ENCODE measurements at places on chromosomes 6 and 20.
A peak's percentile ranks its signal among the peaks of the same experiment; 100 is the strongest.

GRCh38 chr20:64143018-64143801 is 21.0 kb upstream of the MYT1 start:
- DNase-seq: peak; percentile 42

- DNase-seq: no peak
Measured at GRCh38 chr6:150142097-150142669, 661 bp upstream of the PPP1R14C start.

DNA sequence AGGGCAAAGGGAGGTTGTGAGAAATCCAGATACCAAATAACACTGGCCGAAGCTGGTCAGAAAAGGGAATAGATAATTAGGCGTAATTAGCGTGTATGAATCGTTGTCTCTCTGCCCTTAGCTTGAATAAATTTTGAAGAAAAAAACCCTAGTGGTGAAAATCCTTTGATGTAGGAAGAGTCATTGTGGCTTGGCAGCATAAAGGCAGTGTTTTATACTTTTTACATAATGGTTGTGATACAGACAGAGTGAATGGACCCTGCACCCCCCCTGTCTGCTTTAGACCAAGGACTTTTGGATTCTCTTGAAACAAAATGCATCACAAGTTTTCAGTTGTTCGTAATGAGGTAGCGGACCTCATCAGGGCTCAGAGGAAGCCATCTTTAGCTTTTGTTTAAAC is 126.5 kb downstream of the AFG1L start:
- DNase-seq: no peak

GRCh38 chr6:133806382-133807140 is 82.4 kb upstream of the TCF21 start:
- no peak for DNase-seq

GRCh38 chr6:16637635-16638034 is 123.6 kb downstream of the ATXN1 start:
- DNase-seq: no peak

GRCh38 chr20:31274441-31274840 is 17.0 kb downstream of the DEFB115 start:
- no peak for DNase-seq

DNA sequence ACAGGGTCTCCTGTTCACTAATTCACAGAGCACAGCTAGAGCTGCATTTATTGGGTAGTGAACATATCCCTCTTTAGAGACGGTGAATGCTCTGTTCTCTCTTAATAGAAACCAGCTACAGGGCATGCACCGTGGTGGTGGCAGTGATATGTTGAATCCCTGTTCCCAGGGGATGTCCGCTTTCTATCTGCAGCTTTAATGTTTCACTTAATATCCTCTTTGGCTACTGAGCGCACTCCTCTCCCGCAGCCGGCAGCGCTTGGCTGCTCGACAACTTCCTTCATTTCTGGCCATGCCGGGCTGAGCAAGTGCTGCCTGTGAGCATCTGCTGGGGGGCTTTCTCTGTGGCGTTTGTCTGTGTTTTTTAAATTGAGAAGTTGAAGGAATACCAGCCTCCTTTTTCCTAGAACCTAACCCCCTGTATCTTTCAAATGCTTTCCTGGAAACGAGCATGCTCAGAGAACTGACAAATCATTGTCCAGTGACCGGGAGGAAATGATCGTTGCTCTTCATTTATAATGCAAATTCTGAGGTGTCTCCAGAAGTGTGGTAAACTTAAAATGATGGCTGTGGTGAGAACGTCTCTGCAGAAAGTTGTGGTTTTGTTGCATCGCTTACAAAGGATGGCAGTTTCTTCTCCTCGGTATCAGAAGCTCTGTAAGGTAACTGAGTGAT is 297.9 kb downstream of the UTRN start:
- no peak for DNase-seq

DNA sequence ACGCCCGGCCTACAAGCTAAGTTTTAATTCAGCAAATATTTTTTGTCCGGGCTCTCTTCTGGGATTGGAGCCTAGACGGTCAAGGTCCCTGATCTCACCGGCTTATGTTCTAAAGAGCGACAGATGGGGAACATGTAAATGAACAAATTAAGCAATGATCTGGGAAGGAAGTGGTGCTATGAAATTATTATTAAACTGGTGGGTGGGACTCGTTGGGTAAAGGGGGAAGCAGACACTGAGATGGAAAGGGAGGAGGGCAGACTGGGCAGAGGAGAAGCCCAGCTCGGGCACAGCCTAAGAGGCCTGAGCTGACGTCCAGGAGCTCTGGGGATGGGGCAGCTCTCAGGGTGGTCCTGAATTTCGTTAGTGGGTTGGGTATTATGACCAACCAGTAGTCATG is 81.8 kb upstream of the AGPAT4 start:
- DNase-seq: no peak

DNA sequence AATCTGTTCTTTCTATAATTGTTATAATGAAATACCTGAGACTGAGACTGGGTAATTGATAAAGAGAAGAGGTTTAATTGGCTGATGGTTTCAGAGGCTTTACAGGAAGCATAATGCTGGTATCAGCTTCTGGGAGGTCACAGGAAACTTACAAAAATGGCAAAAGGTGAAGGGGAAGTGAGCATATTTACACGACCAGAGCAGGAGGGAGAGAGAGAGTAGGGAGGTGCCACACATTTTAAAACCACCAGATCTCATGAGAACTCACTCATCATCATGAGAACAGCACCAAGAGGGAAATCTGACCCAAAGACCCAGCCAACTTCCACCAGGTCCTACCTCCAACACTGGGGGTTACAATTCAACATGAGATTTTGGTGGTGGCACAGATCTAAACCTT is 2.6 kb upstream of the SIRPB1 start:
- DNase-seq: no peak

DNA sequence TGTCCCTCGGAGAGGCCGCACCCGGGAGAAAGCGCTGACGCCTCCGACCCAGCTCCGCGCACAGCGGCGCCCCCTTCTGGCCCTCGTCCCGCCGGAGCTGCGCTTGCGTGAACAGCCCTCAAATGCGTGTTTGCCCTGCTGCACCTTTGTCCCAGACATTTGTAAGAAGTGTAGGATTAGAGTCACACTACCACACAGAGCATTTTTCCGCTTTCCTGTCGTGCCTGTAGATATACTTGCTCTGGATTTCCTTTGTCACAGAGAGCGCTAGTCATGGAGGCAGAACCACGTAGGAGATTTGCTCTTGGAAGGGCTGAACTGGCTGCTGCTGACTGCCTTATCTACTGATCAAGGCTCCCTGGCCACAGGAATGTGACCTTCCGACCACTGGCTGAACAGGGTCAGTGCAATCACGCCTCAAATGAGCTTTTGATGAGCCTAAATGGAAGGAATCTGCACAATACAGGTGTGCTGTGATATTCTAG is 62.3 kb downstream of the PAX1 start:
- peak; percentile 9 for DNase-seq

DNA sequence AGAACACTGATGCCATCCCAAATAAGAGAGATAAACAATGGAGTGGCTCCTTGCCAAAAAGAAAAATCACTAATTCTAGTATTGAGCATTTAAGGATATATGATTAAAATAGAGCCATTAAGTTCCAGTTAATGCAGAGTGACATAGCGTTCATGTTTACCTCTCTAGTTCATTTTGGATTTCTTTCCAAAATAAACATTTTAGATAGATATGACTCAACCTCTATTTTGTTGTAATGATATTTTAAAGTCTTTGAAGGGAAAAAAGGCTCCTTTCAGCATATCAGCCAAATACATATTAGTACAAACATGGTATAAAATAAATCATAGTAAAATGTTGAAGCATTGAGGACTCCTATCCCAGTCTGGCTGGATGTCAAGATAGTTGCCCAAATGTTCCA is 33.4 kb downstream of the RWDD2A start:
- no peak for DNase-seq

DNA sequence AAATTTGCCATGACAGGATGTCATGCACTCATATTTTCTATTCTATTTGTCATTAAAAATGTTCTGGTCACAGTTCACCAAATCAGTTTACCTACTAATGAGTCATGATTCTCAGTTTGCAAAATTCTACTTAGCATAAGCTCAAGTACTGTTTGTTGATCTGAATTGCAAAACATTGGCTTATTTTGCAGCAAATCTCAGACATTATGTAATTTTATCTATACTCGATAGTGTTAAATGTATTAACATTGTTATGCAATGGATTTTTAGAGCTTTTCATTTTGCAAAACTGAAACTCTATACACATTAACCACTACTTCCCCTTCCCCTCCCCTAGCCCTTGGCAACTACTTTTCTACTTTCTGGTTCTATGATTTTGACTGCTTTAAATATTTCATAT is 213.8 kb upstream of the ZFP64 start:
- no peak for DNase-seq

GRCh38 chr6:34810017-34810882 is 18.4 kb downstream of the BLTP3A start:
- DNase-seq: peak; percentile 40

GRCh38 chr20:52812231-52812847 is 159.8 kb upstream of the TSHZ2 start:
- peak; percentile 4 for DNase-seq

GRCh38 chr6:127202676-127203075 is 64.0 kb upstream of the RNF146 start:
- no peak for DNase-seq

DNA sequence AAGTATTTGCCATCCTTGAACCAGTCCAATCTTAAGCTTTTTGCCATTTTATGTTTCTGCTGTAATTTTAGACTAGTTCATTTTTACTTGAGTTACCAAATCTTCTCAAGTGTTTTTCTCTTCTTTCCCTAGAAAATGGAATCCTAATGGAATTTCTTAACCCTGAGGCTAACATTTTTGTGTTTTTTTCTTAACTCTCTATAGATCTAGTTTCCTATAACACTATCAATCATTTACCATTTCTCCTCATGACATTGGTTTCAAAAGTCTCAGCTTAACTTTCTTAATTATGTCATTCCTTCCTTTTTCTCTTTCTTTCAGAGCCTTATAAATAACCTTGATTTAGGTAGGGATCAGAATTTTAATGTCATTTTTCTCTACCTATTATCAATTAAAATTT is 54.8 kb downstream of the SENP6 start:
- no peak for DNase-seq

GRCh38 chr20:1242530-1242929 is 16.7 kb downstream of the RAD21L1 start:
- no peak for DNase-seq

DNA sequence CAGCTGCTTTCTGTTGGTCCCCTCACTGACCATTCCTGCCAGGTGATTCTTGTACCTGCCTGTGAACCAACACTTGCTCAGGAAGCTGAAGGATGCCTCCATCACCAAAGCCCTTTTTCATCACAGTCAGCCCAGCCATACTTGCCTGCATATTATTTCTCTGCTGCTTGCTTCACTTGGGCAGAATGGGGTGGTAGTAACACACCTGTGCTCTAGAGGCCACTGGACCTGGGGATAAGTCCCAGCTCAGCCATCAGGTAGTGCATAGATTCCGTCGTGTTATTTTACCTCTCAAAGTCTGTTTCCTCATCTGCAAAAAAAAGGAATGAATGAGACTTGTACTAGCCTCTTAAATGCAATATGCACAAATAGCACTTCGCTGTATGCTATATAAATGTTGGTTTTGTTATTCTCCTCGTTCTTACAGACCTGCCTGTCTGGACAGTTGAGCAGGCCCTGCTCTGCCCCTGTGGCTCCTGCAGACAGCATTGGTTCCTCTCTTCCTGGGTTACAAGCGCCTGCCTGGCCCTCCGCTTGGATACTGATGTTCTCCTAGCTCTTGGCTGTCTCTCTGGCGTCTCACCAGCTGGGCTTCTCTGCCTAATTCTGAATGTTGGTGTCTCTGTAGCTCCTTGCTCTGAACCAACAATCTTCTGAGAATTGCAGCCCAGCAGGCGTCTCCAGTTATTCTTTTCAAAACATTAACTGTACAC is 151.8 kb downstream of the UNC5CL start:
- peak; percentile 13 for DNase-seq

DNA sequence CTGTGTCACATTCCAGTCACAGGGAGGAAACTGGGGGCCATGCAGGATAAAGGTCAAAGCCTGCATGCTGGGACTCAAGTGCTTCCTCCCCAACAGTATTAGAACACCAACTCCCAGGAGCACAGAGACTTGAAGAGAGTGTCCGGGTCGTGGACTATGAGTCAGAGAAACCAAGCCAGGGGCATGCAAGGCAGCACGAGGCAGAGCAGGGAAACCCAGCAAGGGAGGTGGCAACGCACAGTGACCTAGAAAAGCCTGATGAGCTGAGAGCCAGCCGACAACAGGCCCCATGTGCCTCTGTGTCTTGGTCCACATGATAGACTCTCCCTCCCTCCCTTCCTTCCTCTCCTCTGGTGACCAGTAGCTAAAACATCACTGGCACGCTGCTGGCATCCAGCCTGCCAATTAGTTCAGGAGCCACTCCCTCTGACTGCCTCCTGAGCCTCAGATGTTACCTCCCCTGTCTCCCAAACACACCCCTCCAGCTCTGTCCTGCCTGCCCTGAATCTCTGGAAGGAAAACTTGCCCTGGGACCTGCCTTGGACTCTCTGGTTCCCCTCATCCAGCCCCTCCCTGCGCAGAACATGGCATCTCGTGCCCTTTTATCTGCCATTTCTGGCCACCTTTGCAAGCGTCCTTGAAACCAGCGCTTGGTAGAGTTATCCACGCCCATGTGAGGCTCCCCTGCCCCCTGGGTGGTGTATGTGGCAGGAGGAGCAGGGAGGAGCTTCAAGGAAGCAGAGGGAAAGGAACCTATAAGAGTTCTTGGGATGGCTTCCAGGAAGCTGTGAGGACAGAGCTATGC is 16.2 kb upstream of the RNF39 start:
- DNase-seq: no peak

DNA sequence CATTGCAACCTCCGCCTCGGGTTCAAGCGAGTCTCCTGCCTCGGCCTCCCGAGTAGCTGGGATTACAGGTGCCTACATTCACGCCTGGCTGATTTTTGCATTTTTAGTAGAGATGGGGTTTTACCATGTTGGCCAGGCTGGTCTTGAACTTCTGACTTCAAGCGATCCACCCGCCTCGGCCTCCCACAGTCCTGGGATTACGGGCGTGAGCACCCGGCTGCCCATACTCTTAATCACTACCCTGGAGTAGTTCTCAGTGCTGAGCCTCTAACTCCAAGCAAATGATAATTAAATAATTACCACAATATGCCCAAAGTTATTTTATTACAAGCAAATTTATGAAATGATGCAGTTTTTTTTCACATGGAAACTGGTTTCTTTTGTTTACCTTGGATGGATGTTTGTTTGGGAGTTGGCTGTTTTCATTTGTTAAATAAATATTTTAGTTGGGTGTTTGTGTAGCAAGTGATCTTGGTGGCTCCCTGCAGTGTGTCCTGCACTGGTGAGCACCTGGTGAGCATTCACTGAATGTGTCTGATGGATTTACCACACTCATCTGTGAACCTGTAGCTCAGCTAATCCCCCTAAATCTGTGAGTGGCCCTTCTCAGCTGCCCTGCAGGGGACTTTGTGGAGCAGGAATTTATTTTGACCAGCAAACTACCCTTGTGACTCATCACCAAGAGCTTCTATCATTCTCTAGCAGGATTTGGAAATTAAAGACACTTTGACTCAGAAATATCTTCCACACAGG is 36.9 kb downstream of the UTRN start:
- DNase-seq: peak; percentile 74

DNA sequence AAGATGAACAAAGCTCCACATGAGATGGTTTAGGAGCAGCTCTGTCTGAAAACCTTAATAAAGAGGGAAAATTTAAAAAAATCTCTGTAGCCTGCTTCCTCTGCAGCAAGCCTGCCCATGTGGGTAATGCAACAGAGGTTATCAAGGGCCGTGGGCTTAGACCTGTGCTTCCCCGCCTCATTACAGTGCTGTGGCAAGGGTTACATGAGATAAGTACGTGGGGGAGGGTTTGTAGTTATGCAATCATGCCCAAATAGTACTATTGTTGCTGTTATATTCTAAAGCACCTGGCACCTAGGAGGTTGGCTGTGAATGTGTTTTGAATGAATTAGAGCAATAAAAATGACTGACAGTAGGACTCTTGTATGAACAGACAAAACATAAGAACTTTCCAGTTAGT is 68.3 kb downstream of the PKHD1 start:
- no peak for DNase-seq

All from DMS53 (cell line).